Spinal cord (tissue), 10 donors: ENCODE measurements at places on chromosomes 2 and 18.

DNA sequence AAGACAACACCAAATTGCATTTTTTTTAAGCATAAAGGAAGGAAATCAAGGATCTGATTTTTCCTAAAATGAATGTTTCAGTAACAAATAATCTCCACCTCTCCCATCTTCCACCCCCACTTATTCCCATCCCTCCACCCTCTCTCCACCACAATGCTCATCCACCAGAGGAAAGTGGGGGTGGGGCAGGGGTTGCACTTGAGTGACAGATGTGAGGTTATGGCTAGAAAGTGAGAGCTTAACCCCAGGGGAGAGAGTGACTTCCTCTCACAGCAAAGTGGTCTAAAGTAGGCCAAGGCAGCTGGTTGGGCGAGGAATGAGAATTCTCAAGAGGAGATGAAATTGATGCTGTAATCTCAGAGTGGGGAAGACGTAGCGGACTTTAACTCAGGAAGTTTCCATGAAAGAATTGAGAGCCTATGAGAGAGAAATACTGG is 104.7 kb downstream of the HNRNPLL start:
- H3K27ac ChIP-seq: no peak overlapping the region
- no peak overlapping the region for H3K4me3 ChIP-seq
- peaks cover 4% of the 10 kb centered on the region for H3K4me1 ChIP-seq

- H3K4me3 ChIP-seq: no peak overlapping the region
- no peak for DNase-seq
- no peaks in the 10 kb centered on the region for H3K4me1 ChIP-seq
- H3K36me3 ChIP-seq: no peaks in the 10 kb centered on the region
These were observed 8.3 kb upstream of the ZC3H15 start for GRCh38 chr2:186477790-186478189.

GRCh38 chr2:167943897-167944296 is 303.5 kb downstream of the STK39 start:
- no peak for DNase-seq
- H3K4me3 ChIP-seq: no peak overlapping the region
- no peaks in the 10 kb centered on the region for H3K27me3 ChIP-seq
- H3K4me1 ChIP-seq: no peaks in the 10 kb centered on the region
- H3K27ac ChIP-seq: no peak overlapping the region
- H3K36me3 ChIP-seq: no peaks in the 10 kb centered on the region

DNA sequence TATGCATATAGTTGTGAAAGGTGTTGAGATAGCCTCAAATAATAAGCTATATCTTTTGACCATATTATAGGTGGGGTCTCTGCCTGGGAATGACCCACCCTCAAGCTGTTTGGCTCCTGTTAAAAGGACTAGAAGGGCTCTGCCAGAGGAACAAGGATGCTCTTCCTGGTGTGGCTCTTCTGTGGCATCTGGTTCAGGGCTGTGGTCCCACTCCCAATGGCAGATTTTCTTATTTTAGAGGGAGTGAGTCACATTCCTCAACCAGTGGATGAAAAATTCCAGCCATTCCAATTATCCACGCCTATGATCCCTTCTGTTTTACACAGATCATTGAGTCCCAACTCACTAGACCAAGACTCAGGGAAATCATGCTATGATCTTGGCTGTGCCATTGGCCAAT is 119.9 kb downstream of the PARD3B start:
- no peaks in the 10 kb centered on the region for H3K27me3 ChIP-seq
- DNase-seq: no peak
- no peaks in the 10 kb centered on the region for H3K4me1 ChIP-seq
- H3K36me3 ChIP-seq: no peaks in the 10 kb centered on the region
- H3K4me3 ChIP-seq: no peak overlapping the region

DNA sequence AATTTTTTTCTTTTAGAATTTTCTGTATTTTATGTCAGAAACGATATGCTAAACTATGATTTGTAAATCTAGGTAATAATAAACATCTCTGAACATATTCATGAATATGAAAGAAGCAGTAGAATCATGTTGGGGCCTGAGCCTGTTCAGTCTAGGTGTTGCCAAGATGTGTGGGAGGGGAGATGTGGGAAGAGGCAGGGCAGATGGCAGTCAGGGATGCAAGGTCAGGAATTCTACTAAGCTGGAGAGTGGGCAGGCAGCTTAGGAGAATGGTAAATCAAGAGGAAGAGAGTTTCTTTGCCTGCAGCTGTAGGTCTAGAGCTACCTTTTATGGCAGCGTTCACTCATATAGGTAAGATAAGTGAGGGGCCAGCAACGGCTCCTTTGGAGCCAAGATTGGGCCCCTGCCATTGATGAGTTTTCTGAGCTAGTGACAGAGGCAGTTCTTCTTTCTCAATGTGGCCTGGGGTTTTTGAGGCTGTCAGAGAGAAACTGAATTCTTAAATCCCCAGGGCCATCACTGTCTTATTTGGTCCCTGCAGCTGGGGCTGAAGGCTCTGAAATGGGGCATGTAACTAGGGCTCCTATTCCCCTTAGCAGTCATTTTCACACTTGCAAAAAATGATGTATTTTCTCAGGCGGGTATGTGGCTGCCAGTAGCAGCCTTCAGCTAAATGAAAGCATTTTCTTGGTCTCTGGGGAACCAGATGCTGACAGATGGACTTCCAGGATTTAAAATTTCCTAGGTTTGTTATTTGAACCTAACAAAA is 232.8 kb downstream of the PIK3C3 start:
- no peak overlapping the region for H3K27ac ChIP-seq
- peaks cover 4% of the 10 kb centered on the region for H3K4me1 ChIP-seq
- no peaks in the 10 kb centered on the region for H3K27me3 ChIP-seq
- no peaks in the 10 kb centered on the region for H3K36me3 ChIP-seq
- DNase-seq: no peak

- H3K27ac ChIP-seq: no peak overlapping the region
- H3K4me3 ChIP-seq: no peak overlapping the region
- DNase-seq: no peak
- peaks cover 4% of the 10 kb centered on the region for H3K4me1 ChIP-seq
- H3K27me3 ChIP-seq: no peaks in the 10 kb centered on the region
- H3K36me3 ChIP-seq: no peaks in the 10 kb centered on the region
These were observed 139.6 kb downstream of the TTC32 start for GRCh38 chr2:19762142-19762541.

DNA sequence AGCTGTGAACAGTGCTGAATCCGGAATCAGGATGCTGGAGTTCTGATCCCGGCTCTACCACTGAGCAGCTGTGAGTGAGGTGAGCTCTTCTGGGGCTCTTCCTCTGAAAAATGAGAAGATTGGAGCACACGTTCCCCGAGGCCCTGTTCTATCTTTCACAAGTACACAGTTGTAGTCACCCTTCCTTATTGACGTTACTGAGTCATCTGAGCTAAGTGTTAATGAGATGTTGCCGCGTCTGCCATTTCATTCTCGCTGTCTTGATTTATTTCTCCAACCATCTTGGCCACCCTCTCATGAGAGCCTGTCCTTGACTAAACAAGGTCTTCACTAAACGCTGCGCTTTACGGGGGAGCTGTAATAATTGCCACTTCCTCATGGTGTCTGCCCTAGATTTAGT is 31.9 kb upstream of the EFR3B start:
- H3K36me3 ChIP-seq: no peaks in the 10 kb centered on the region
- H3K4me3 ChIP-seq: no peak overlapping the region
- H3K27me3 ChIP-seq: no peaks in the 10 kb centered on the region
- peak; percentile 18 for DNase-seq
- no peak overlapping the region for H3K27ac ChIP-seq
- no peaks in the 10 kb centered on the region for H3K4me1 ChIP-seq

DNA sequence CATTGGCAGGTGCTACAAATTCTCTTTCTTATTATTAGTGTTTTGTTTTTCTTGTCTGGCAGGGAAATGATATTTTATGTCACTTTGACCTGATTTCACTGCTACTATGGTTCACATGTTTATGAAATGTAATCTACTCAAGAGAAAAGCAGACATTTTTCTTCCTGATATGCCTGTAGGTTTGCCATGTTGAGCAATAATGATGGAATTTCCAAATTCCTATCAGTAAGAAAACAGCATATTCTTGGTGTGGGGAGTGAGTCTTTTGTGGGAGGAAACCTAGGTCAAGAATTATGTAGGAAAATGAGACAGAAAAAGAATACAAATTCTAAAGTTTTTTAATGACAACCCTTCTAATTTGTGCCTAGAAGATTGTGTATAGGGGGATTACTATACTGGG is 356.4 kb downstream of the SLC4A3 start:
- no peak for DNase-seq
- no peaks in the 10 kb centered on the region for H3K4me1 ChIP-seq
- H3K4me3 ChIP-seq: no peak overlapping the region
- no peaks in the 10 kb centered on the region for H3K36me3 ChIP-seq

DNA sequence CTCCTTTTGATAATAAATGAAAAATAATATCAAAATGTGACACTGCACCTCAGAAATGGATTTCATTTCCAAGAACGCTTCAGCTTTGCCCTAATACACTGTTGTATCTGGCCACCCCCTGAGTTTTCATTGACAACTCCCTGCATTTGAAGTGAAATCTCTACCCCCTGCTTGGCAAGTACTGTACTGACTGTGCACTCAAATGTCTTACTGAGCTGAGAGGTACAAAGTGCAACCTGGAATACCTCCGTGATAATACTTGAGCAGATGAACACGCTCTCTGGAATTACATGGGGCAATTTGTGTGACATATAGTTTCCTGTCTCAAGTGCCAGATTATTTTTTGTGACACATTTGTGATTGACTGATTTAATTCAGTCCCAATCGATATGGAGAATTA is 231.1 kb downstream of the LRP1B start:
- no peaks in the 10 kb centered on the region for H3K4me1 ChIP-seq
- H3K27me3 ChIP-seq: no peaks in the 10 kb centered on the region
- H3K36me3 ChIP-seq: no peaks in the 10 kb centered on the region
- no peak overlapping the region for H3K4me3 ChIP-seq
- DNase-seq: no peak

DNA sequence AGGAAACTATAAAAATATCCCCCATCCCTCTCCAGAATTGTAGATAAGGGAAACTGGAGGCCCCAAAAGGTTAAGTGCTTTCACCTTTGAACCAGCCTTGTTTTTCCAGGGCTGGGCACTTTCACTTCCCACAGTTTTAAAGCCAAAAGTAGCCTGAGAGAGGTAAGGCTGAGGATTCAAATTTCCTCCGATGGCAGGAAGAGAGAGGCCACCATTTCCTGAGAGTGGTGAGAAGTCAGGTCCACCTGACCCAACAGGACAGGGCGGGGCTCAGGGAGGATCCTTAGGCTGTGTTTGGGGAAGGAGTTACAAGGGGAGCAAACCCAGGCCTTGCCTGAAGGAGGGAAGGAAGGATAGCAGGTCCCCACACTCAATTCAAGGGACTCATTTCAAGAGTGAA is 4.7 kb upstream of the TEX261 start:
- H3K36me3 ChIP-seq: no peaks in the 10 kb centered on the region
- no peak overlapping the region for H3K4me3 ChIP-seq
- DNase-seq: no peak
- H3K27ac ChIP-seq: no peak overlapping the region
- no peaks in the 10 kb centered on the region for H3K27me3 ChIP-seq
- peaks cover 16% of the 10 kb centered on the region for H3K4me1 ChIP-seq

GRCh38 chr2:10659898-10660568 is 29.7 kb downstream of the NOL10 start:
- H3K4me3 ChIP-seq: no peak overlapping the region
- no peak overlapping the region for H3K27ac ChIP-seq
- peaks cover 38% of the 10 kb centered on the region for H3K36me3 ChIP-seq

DNA sequence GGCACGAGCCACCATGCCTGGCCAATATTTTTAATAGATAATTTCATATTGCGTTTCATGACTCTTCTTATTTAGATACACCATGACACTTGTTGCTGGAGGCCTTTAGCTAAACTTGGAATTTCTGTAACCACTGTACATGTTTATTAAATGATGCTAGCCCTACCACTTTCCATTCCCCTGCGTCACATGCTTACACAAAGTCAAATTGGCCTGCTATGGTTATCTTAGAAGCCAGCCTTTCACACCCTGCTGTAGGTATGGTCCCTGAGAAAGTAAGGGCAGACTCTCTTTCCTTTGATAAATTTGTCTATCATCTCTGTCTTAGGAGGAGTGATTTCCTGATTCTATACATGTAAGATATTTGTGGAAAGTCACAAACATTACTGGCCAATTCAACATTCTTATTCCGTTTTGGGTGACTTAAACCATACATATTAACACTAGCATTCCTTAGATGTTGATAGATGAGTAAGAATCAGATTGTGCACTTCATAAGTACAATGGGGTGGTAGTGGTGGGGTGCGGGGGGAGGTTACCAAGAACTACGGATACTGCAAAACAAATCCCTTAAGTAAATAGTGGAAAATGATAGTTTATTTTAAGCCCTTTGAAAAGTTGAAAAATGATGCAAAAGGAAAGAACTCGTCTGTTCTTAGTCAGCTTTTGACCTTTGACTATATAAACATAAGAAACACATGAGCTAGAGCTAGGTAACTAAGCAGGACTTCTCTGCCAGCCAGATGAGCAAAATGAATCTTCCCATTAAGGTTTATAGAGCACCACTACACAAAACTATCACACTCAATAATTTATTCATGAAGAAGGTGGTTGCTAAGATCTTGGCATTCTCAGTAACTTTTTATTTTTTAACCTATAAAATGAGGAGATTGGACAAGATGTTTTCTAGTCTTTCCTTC is 7.9 kb upstream of the NDUFV2 start:
- no peaks in the 10 kb centered on the region for H3K4me1 ChIP-seq
- H3K4me3 ChIP-seq: no peak overlapping the region
- DNase-seq: no peak
- no peak overlapping the region for H3K27ac ChIP-seq
- H3K27me3 ChIP-seq: no peaks in the 10 kb centered on the region
- H3K36me3 ChIP-seq: no peaks in the 10 kb centered on the region

DNA sequence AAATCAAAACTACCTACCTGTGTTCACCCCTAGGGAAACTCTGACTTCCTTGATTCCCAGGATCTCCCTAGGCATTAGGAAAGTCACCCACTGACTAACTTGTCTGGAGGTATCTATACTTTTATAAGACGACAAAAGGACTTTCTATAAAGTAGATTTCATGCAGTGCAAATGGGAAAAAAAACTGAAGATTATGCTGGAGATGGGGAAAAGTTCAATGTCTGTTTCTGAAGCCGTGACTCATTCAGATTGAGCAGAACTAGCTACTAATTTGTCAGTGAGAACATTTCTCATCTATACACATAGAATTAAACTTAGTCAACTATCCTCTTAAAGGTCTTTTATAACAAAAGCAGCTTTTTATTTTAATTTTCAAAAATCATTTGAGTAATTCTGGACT is 6.0 kb downstream of the SEPTIN10 start:
- H3K4me3 ChIP-seq: no peak overlapping the region
- DNase-seq: no peak
- no peak overlapping the region for H3K27ac ChIP-seq
- peaks cover 4% of the 10 kb centered on the region for H3K4me1 ChIP-seq
- no peaks in the 10 kb centered on the region for H3K27me3 ChIP-seq

- H3K4me3 ChIP-seq: no peak overlapping the region
- H3K36me3 ChIP-seq: no peaks in the 10 kb centered on the region
- no peak for DNase-seq
- H3K27ac ChIP-seq: no peak overlapping the region
- H3K27me3 ChIP-seq: no peaks in the 10 kb centered on the region
These were observed 49.1 kb downstream of the ARHGAP28 start for GRCh38 chr18:6778459-6779247.

DNA sequence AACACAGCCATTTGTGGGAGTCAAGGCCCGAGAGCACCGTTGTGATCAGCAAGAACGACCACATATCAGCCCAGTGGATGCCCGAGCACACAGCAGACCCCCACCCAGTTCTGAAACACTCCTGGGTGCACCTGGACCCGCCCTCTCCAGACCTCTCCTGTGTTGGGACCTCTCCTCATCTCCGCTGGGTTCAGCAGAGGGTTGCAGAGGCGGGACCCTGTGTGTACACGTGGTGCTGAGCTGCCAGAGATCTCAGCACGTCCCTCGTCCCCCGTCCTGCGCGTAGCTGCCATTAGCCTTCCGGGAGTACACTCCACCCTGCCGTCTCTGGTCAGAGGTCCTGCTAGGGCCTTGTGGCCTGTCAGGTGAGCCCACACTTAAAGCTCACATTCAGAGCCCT is 51.7 kb downstream of the ADI1 start:
- H3K4me1 ChIP-seq: peaks cover 30% of the 10 kb centered on the region
- no peak overlapping the region for H3K27ac ChIP-seq
- no peak overlapping the region for H3K4me3 ChIP-seq
- no peak for DNase-seq
